ENCODE measurements at places on chromosomes 6 and 20. TPM values are rescaled to one million over a fixed set of nuclear protein-coding genes. Genes with fewer than 3 reads are reported as not detected.

GRCh38 chr20:47201074-47201730 lies 155.3 kb downstream of the ZMYND8 start:
- H3K27me3 ChIP-seq: no peaks in the 10 kb centered on the region
- no peak overlapping the region for H3K27ac ChIP-seq
- H3K4me3 ChIP-seq: no peak overlapping the region
- H3K4me1 ChIP-seq: peaks cover 9% of the 10 kb centered on the region
- no peak for DNase-seq
- H3K36me3 ChIP-seq: peaks cover 10% of the 10 kb centered on the region

DNA sequence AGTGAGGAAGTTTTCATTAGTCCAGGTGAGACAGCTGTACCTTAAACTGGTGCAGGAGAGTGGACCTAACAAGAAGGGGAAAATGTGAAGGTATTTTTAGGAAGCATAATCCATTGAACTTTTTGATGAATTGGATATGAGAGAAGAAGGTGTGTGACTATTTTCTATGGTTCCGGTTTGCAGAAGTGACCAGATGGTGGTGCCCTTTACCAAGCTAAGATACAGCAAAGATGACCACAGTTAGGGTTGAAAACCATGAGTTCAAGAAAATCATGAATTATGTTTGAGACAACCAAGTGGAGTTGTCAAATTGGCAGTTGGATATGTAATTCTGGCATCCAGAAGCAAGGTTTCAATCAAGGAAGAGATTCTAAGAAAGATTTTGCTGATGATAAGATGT lies 61.9 kb upstream of the NRSN1 start:
- no peak overlapping the region for H3K4me3 ChIP-seq
- H3K27me3 ChIP-seq: no peaks in the 10 kb centered on the region
- DNase-seq: no peak
- no peaks in the 10 kb centered on the region for H3K36me3 ChIP-seq
- H3K27ac ChIP-seq: no peak overlapping the region
- H3K4me1 ChIP-seq: peaks cover 10% of the 10 kb centered on the region

GRCh38 chr6:150732765-150733539 lies 132.6 kb upstream of the MTHFD1L start:
- H3K27ac ChIP-seq: no peak overlapping the region
- H3K4me3 ChIP-seq: no peak overlapping the region
- DNase-seq: no peak

- H3K4me3 ChIP-seq: no peak overlapping the region
- no peaks in the 10 kb centered on the region for H3K36me3 ChIP-seq
- no peak overlapping the region for H3K27ac ChIP-seq
- DNase-seq: no peak
- H3K27me3 ChIP-seq: peaks cover 15% of the 10 kb centered on the region
- H3K4me1 ChIP-seq: peaks cover 22% of the 10 kb centered on the region
Observed at GRCh38 chr6:16968101-16968500, 133.7 kb upstream of the STMND1 start.

DNA sequence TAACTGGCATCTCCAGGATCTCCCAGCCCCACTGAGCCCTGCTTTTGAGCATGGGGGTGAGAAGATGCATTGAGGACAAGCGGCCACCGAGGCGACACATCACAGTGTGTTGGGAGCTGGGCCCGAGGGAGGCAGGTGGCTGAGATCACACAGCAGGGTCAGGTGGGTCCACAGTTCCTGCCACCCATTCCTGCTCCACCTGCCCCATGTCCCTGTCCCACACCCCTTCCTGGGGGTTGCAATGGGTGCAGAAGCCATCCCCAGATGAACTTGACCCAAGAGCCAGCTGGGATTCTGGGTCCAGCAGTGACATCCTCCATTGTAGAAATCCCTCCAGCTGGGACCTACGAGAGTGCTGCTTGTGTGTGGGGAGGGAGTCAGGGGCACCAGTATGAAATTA lies 1.0 kb downstream of the TGM2 start:
- peak overlapping the region; percentile 55 for H3K4me3 ChIP-seq
- DNase-seq: no peak
- peaks cover 31% of the 10 kb centered on the region for H3K4me1 ChIP-seq

RAET1L gene
- total RNA-seq: not detected

DNAAF9 gene
- total RNA-seq: 20.2 TPM

GTF3C6 gene
- total RNA-seq: 58.8 TPM
